ENCODE measurements at places on chromosomes 1 and 21. TPM values are rescaled to one million over a fixed set of nuclear protein-coding genes. Genes with fewer than 3 reads are reported as not detected.

The IARS2 gene
- total RNA-seq = 54.8 TPM

The RHEX gene
- not detected for total RNA-seq

The CLK2 gene
- 104 TPM for total RNA-seq

The RGS1 gene
- total RNA-seq = 13.8 TPM

The SELL gene
- total RNA-seq = 192 TPM

The SLFNL1 gene
- total RNA-seq = 0.40 TPM

DNA sequence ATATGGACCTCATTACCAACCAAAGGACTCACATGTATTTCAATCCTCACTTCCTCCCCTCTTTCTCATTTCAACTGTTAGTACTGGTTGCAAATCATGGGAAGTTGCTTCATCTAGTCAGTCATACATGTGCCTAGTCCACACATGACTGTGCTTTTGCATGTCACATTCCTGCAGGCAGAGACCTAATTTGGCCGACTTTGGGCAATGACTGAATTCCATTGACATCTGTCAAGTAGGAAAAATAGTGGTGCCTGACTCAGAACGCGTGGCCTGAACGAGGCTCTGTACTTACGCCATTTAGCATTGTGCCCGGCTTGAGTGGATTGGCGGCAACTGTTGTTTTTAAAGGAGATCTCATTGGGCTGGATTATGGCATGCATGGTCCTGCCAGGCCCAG, 18.0 kb downstream of the PTPRU start:
- no peaks in the 10 kb centered on the region for H3K4me1 ChIP-seq
- no peaks in the 10 kb centered on the region for H3K36me3 ChIP-seq
- DNase-seq = no peak
- no peak overlapping the region for H3K27ac ChIP-seq

- H3K4me1 ChIP-seq = peaks cover 15% of the 10 kb centered on the region
- no peaks in the 10 kb centered on the region for H3K27me3 ChIP-seq
- no peaks in the 10 kb centered on the region for H3K36me3 ChIP-seq
- no peak for DNase-seq
- H3K4me3 ChIP-seq = no peak overlapping the region
Observed at GRCh38 chr1:76494807-76495206, 372.5 kb upstream of the ST6GALNAC5 start.

DNA sequence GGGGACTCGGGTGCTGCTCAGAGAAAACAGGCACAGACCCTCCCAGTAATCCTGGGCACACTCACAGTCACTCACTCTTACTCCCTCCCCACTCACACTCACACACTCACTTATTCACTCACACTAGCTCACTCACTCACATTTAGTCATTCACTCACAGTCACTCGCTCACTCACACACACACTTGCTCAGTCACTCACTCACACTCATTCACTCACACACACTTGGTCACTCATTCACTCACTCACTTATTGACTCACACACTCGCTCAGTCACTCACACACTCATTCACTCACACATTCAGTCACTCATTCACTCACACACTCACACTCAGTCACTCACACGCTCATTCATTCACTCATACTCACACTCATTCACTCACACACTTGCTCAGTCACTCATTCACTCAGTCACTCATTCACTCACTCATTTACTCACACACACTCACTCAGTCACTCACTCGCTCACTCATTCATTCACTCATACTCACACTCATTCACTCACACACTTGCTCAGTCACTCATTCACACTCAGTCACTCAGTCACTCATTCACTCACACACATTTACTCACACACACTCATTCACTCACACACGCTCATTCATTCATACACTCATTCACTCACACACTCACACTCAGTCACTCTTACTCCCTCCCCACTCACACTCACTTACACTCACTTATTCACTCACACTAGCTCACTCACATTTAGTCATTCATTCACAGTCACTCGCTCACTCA, 164.2 kb upstream of the C1orf174 start:
- no peak overlapping the region for H3K27ac ChIP-seq
- no peak for DNase-seq
- no peaks in the 10 kb centered on the region for H3K4me1 ChIP-seq
- H3K36me3 ChIP-seq = no peaks in the 10 kb centered on the region

DNA sequence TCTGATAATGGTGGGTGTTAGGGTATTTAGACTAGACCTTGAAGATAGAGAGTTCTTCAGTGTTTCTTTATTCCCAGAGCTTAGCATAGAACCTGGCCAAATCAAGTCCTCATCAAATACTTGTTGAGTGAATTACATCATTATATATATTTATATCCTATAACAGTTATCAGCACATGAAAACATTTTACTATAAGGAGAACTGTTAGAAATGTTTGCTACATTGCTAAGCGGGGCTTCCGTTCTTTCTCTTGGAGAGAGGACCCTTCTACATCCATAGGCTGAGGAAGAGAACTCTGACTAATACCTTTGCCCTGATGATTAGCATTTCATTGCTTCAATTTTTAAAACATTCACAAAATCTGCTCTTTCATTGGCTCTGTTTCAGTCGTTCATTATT, 66.5 kb upstream of the NBL1 start:
- peaks cover 9% of the 10 kb centered on the region for H3K4me1 ChIP-seq
- peaks cover 16% of the 10 kb centered on the region for H3K27me3 ChIP-seq
- H3K36me3 ChIP-seq = no peaks in the 10 kb centered on the region
- DNase-seq = no peak
- no peak overlapping the region for H3K4me3 ChIP-seq

- H3K4me1 ChIP-seq = no peaks in the 10 kb centered on the region
- no peak overlapping the region for H3K4me3 ChIP-seq
- no peaks in the 10 kb centered on the region for H3K36me3 ChIP-seq
- DNase-seq = no peak
Observed at GRCh38 chr1:56481140-56481694, 98.1 kb downstream of the PLPP3 start.

- no peak for DNase-seq
- peaks cover 6% of the 10 kb centered on the region for H3K27me3 ChIP-seq
- H3K4me3 ChIP-seq = no peak overlapping the region
- no peaks in the 10 kb centered on the region for H3K36me3 ChIP-seq
Observed at GRCh38 chr1:18606443-18607288, 24.0 kb upstream of the PAX7 start.

- H3K4me3 ChIP-seq = no peak overlapping the region
- H3K27me3 ChIP-seq = no peaks in the 10 kb centered on the region
- no peak overlapping the region for H3K27ac ChIP-seq
- DNase-seq = no peak
Observed at GRCh38 chr1:53968125-53968513, 22.0 kb downstream of the LRRC42 start.

DNA sequence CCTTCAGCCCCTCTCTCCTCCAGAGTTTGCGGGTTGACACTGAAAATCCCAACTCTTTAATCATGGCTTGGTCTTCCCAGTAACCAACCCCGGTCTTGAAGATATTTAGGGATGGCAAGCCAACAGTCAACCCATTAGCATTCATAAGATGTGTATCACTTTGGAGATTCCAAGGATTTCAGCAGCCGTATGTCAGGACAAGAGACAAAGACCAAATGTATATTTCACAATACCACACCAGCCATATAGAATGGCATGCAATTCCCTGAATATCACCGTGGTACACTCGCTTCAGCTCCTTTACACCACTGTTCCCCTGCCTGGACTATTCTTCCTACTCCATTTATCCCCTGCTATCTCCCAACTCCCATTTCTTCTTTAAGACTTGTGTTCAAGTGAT, 109.2 kb downstream of the CSMD2 start:
- H3K36me3 ChIP-seq = no peaks in the 10 kb centered on the region
- DNase-seq = no peak
- no peak overlapping the region for H3K4me3 ChIP-seq
- no peaks in the 10 kb centered on the region for H3K4me1 ChIP-seq
- no peaks in the 10 kb centered on the region for H3K27me3 ChIP-seq
- no peak overlapping the region for H3K27ac ChIP-seq

DNA sequence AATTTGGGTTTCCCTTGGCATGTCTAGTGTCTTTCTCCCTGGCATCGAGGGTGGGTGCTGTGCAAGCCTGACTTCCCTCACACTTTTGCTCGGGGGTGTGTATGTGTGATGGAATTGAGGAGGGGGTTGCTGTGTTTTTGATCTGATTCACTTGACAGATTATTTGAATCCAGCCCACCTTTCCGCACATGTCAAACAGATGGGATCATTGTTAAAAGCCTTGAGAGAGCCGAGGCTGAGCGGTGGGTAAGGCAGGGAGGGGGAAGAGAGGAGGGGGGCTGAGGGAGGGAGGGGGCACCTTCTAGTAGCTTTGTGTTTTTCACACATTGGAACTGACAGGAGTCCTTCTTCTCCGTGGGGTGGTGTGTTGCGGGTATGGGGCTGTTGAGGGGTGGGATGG, 90.0 kb downstream of the PAPPA2 start:
- H3K27ac ChIP-seq = no peak overlapping the region
- DNase-seq = no peak
- no peaks in the 10 kb centered on the region for H3K4me1 ChIP-seq

GRCh38 chr1:36305915-36306209, 306 bp upstream of the SH3D21 start:
- H3K27ac ChIP-seq = peak overlapping the region; percentile 54
- no peak for DNase-seq
- no peaks in the 10 kb centered on the region for H3K27me3 ChIP-seq
- peak overlapping the region; percentile 98 for H3K4me3 ChIP-seq

GRCh38 chr1:237227476-237227875, 185.5 kb downstream of the RYR2 start:
- no peak for DNase-seq
- H3K27ac ChIP-seq = no peak overlapping the region
- no peak overlapping the region for H3K4me3 ChIP-seq
- H3K4me1 ChIP-seq = no peaks in the 10 kb centered on the region
- H3K36me3 ChIP-seq = no peaks in the 10 kb centered on the region

DNA sequence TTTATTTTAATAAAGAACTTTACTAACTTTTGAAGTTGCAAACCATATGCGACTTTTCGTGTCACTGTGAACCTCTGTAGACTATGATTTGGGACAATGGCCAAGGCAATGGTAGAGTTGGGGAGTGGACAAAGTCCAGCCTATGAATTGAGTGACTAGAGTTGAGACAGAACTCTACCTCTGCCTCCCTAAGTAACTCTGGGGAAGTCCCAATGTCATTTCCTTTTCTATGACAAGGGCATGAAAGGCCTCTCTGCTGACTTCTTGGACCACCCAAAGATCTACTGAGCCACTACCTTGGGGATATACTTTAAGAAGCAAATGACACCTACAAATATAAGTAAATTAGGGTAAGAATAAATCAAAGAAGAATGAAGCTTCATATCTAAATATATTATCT, 19.3 kb downstream of the BEND5 start:
- no peak for DNase-seq
- peaks cover 4% of the 10 kb centered on the region for H3K4me1 ChIP-seq
- no peaks in the 10 kb centered on the region for H3K27me3 ChIP-seq
- H3K27ac ChIP-seq = no peak overlapping the region
- no peak overlapping the region for H3K4me3 ChIP-seq

GRCh38 chr1:114025609-114026401, 46.5 kb downstream of the OLFML3 start:
- DNase-seq = no peak
- no peaks in the 10 kb centered on the region for H3K27me3 ChIP-seq
- H3K27ac ChIP-seq = no peak overlapping the region

GRCh38 chr1:209516771-209517680, 66.5 kb upstream of the CAMK1G start:
- H3K27ac ChIP-seq = no peak overlapping the region
- H3K36me3 ChIP-seq = no peaks in the 10 kb centered on the region
- DNase-seq = no peak
- peaks cover 8% of the 10 kb centered on the region for H3K27me3 ChIP-seq

DNA sequence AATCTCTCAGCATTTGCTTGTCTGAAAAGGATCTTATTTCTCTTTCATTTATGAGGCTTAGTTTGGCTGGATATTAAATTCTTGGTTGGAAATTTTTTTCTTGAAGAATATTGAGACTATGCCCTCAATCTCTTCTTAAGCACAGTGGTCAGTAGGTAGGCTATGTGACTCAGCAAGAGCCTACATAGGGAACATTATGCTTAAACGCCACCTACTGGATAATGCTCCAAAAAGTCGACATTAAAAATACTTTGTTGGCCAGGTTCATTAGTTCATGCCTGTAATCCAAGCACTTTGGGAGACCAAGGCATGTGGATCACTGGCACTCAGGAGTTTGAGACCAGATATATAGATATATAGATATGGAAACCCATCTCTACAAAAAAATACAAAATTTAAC, 678.0 kb upstream of the USP24 start:
- peaks cover 2% of the 10 kb centered on the region for H3K27me3 ChIP-seq
- H3K4me3 ChIP-seq = no peak overlapping the region
- no peaks in the 10 kb centered on the region for H3K4me1 ChIP-seq
- no peak for DNase-seq

GRCh38 chr1:114105421-114105979, 48.2 kb downstream of the SYT6 start:
- peaks cover 14% of the 10 kb centered on the region for H3K27me3 ChIP-seq
- H3K27ac ChIP-seq = no peak overlapping the region
- no peaks in the 10 kb centered on the region for H3K36me3 ChIP-seq

DNA sequence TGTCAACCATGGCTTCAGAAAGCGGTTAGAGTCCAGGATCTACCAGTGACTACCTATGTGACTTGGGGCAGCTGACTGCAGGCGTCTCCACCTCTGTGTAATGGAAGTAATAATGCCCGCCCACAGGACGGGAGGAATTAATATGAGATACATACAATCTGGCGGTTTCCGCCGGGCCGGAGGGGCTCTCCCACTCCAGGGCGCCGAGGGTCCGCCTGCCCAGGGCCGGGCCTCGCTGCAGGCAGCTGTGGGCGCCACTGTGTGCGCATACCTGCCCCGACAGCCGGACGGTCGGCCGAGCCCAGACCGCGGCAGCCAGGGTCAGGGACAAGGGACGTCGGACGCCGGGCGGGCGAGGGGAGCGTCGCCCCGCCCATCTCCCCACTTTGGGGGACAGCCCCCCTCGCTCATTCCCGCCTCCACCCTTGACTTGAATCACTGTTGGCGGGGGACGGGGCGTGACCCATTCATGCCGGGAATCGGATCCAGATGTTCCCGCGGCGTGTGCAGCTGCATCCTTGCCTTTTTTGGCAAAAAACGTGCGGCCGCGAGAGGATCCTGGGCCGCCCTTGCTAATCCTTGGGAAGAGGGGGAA, 6.0 kb upstream of the SF3A3 start:
- peaks cover 50% of the 10 kb centered on the region for H3K4me1 ChIP-seq
- peak overlapping the region; percentile 89 for H3K27ac ChIP-seq
- DNase-seq = no peak
- peaks cover 20% of the 10 kb centered on the region for H3K36me3 ChIP-seq
- H3K27me3 ChIP-seq = no peaks in the 10 kb centered on the region

GRCh38 chr21:29671728-29672127, 268.1 kb downstream of the GRIK1 start:
- H3K27ac ChIP-seq = no peak overlapping the region
- no peak for DNase-seq
- no peaks in the 10 kb centered on the region for H3K4me1 ChIP-seq
- H3K4me3 ChIP-seq = no peak overlapping the region
